CD4-positive, alpha-beta T cell treated with Interferon alpha-2 for 1 hour (primary cell): ENCODE measurements at places on chromosomes 13 and 19.

- peak; percentile 1 for DNase-seq
Measured at GRCh38 chr13:77386880-77387606, 60.1 kb upstream of the MYCBP2 start.

- peak; percentile 14 for DNase-seq
Measured at GRCh38 chr13:60369242-60369641, 27.8 kb upstream of the TDRD3 start.

DNA sequence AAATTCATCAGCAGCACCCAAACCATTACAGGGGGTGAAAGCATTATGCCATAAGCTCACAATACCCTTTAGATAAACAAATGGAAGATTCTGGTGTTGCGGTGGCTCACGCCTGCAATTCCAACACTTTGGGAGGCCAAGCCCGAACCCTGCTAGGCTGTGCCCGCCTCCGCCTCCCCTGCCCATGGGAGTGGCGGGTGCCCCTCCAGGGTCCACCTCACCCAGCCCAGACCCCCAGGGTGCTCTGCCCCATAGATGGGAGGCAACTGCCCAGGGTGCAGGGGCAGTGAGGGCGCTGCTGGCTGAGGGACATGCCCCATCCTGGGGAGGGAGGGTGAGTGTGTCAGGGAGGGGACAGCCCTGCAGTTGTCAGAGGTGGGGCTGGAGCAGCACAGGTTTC lies 10.0 kb upstream of the SIGLECL1 start:
- DNase-seq, result no peak

DNA sequence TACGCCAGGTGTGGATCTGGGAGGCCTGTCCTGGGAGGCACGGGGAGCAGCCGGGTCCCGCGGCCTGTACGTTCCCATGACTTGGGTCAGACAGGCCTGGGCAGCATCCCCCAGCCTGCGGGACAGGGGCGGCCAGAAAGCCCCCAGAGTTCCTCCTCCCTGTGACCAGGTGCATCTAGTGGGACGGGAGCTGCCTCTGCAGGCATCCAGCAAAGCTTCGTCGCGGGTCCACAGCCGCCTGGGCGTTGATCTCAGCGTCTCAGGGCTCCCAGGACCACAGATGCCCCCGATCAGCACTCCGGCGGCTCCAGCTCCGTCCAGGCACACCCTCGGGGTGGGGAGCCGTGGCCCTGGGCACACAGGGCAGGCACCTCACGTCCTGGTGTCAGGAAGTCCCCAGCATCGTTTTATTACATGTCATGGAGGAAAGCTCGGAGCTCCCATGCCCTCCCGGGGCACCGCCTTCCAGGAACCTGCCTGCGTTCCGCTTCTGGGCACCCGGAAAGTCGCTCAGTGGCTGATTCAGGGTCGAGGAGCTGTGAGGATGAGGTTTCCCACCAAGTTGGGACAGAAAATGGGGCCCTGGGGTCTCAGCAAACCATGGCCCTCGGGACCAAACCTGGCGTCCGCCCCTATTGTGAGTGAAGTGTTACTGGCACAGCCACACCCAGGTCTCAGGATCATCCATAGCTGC lies 1.5 kb upstream of the GZMM start:
- DNase-seq, result no peak

GRCh38 chr19:37452500-37453245 lies 14.6 kb downstream of the ZNF569 start:
- no peak for DNase-seq

GRCh38 chr19:45186509-45187334 lies 8.1 kb downstream of the BLOC1S3 start:
- DNase-seq, result no peak

DNA sequence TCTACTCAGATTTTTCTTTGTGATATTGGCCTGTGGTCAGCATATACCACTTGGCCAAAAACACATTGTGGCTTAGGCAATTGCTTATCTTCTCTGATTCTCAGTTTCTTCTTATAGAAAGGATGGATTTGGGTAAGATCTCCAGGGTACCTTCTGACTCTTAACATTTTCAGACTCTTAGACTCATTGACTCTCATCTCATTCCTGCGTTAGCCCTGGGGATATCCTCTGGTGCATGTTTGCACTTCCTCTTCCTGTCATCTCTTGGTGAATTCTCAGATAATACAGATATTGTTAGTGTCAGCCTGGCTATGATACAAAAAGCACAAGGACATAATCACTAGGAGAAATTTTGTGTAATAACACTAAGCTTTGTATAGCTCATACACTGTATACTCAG lies 492.5 kb upstream of the GPC6 start:
- DNase-seq, result no peak

DNA sequence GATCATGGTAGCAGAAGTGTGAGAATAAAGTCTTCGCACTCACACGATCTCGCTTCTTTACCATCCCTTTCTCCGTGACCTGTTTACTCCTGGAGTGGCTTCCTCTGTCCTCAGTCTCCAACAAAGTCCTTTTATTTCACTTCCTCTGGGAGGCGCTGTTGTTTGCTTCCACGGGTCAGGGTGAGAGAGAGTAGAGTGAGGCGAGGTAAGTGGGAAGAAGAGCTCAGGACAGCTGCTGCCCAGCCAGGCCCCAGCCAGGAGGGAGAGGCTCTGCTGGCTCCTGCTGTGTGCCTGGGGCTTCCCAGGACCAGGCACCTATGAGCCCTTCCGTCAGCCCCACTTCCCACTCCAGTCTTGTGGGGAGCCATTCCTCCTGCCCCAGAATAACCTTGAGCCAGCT lies 242.1 kb downstream of the FGF9 start:
- DNase-seq, result peak; percentile 6

GRCh38 chr19:31232180-31232579 lies 117.1 kb downstream of the TSHZ3 start:
- DNase-seq, result no peak

DNA sequence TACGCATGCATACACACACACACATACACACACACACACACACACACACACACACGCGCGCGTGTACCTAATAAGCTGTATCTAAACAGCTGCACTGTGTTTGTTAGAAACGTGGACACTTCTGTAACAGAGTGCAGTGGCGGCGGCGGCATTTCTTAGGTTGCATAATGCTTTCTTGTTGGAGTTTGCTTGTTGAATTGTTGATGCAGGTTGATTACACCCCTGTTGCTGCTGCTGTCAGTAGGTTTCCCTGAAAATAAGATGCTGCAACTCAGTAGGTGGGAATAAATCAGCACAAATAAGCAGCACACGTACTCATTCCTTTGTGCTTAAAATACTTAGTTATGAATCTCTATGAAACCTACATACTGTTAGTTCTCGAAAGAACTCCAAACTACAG lies 479.2 kb downstream of the LIG4 start:
- DNase-seq, result no peak
